ENCODE measurements at places on chromosomes 5 and 9. TPM values are rescaled to one million over a fixed set of nuclear protein-coding genes. Genes with fewer than 3 reads are reported as not detected.

Gene IFNE
- 2.3 TPM for total RNA-seq

Gene PDE6A
- total RNA-seq, result 0.08 TPM

Gene TAS2R1
- total RNA-seq, result not detected

Gene LHX6
- total RNA-seq, result 0.24 TPM

Gene COL15A1
- 0.36 TPM for total RNA-seq

Gene SET
- total RNA-seq, result 455 TPM

Gene PTGS1
- 0.82 TPM for total RNA-seq

Gene OR1J2
- not detected for total RNA-seq

Gene ANGPTL2
- not detected for total RNA-seq
